Activated T-helper 1 cell treated with anti-CD3 and anti-CD28 coated beads, Interleukin-2, amount 50 U/mL, for 16 hours (primary cell): ENCODE measurements at places on chromosomes 16 and 17.

DNA sequence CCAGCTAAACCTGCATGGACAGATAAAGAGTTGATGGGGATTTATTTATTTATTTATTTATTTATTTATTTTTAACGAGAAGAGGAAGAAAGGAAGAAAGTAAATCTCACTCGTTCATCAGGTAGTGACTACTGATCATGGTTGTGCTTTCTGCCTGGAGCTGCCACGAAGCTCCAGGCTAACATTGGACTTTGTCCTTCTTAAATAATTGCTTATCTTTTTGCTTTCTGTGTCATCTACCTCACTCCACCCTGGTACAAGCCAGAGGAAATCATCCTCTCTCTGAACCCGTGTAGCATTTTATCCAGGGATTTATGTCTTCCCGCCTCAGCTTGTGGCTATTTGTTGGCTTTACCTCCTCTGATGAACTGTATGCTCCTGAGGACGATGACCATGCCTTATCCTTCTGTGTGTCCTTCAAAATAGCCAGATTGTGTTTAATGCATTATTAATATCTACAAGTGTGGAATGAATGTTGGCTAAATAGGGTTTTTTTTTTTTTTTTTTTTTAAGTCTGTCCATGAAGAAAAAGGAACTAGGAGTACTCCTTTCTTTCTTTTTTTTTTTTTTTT is 8.0 kb upstream of the SLC12A3 start:
- no peak for DNase-seq

DNA sequence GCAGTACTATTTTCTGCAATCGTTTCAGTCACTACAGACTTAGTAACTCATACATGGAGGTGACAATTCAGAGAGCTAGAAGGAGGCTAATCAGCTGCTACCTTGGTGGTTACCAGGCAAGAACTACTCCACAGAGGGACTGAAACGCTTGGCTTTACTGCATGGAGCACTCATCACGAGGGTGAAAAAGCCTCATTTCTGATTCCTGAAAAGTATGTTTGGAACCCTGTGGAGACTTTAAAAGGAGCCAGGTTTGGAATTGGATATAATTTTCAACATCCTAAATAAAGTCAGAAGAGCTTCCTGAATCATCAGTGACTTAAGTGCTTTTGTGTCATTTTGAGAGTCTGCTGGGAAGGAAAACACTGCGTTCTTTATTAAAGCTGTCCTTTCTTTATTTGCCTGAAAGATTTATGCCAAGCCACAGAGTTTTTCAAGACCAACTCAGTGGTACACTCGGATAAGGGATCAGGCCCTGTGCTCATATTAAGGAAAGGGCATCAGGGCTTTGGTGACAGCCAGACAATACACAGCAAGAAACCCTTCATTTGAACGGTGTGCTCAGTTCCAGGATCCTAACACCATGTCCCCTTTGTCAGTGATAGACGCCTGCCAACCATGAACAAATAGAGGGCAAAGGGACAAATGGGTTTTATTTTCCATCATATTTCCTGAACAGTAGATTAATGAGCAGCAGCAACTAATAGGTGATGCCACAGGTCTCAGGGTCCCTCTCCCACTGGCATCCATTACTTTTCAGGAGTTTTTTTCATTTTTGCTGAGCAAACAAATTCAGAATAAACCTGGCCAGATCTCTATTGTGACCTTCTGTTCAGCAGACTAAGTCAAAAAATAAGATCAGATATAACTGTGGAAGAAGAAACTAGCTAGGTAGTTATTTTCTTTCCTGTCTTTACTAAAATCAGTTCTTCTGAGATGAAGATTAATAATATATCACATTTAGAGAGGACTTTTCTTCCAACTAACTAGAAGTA is 80.5 kb upstream of the CLEC18B start:
- DNase-seq, result no peak

DNA sequence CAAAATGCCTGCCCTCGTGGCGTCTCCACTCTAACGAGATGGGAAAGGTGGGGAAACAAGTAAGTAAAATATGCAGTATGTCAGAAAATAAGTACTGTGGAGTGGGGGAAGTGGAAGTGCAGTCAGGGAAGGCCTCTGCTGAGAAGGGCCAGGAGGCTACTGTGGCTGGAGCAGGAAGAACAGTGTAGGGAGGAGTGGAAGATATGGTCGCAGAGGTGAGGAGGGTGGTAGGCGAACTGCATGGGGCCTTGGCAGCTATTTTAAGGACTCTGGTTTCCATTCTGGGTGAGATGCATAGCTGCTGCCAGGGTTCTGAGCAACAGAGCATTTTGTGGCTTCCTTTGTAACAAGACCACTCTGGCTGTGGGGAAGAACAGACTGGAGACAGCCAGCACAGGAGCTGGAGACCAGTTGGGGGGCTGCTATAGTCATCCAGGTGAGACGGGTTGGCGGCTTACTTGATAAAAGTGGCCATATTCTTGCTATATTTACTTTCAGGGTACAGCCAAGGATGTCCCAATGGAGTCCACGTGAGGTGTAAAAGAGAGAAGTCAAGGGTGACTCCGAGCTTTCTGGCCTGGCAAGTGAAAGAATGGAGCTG is 42.6 kb downstream of the CYTH1 start:
- no peak for DNase-seq

DNA sequence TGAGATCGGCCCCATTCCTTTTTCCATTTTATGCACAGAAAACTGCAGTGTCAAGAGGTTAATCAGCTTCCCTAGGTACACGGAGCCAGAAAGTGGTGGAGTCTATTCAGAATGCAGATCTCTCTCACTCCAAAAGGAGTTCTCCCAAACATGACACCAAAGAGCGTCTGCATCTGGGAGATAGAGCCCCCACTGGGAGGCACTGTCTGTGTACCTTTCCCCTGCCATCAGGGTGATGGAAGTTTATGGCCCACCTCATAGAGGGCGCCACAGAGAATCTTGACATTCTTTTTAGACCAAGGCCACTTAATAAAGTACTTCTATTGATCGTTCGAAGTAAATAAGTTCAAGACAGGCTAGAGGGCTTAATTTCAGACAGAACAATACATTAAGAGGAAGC is 493.7 kb upstream of the ERCC4 start:
- no peak for DNase-seq

- no peak for DNase-seq
Measured at GRCh38 chr17:70022175-70022574, 52.9 kb upstream of the KCNJ16 start.

DNA sequence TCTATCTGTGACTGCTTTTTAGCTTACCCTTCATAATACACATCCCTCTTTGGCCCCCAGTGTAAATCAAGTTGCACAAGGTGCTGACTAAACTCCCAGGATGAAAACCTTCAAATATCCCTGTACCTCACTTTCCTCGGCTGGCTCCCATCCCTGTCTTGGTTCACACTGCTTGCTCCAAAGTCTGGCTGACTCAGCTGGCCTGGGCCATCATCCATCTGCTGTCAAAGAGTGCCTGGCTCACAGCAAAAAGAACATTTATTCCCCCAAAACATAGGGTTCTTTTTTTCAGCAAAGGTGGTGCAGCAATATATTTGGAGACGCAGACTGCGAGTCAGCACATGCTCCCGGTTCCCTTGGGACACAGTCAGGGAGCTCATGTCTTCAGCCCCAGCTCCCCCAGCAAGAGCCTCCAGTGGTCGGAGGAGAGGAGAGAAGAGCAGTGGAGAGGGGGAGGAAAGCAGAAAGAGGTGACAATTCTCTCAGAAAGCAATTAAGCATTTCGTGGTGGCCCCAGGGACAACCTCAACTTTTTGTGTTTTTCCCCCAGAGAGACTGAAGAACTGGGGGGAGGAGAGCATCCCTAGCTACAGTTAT is 26.1 kb downstream of the GPR142 start:
- DNase-seq, result no peak

DNA sequence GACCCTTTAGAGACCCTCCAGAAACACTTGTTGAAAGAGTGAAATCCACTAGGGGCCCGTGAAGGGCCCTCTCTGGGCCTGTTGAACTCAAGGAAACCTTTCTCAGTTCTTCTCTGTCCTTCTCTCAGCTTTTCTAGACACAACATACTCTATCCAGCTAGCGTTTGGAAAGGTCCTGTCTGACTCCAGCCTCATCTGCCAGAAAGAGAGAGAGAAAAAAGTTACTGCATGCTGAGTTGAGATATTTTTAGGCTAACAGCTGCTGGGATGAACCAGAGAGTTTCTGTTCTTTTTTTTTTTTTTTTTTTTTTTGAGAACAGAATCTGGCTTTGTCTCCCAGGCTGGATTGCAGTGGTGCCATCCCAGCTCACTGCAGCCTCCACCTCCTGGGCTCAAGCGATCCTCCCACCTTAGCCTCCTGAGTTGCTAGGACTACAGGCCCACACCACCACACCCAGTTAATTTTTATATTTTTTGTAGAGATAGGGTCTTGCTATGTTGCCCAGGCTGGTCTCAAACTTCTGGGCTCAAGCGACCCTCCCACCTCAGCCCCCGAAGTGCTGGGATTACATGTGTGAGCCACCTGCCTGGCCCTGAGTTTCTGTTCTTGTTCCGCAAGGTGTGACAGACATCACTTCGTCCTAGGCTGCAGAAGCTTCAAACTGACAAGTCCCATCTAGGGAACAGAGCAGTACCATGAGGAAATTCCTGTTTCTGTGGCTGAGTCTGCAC is 14.9 kb upstream of the TEX2 start:
- DNase-seq, result no peak

GRCh38 chr17:80872001-80872500 is 119.6 kb upstream of the CHMP6 start:
- no peak for DNase-seq

GRCh38 chr16:78684655-78685375 is 585.4 kb downstream of the WWOX start:
- DNase-seq, result no peak

GRCh38 chr16:51155199-51155607 is 4.1 kb upstream of the SALL1 start:
- DNase-seq, result no peak
